ENCODE measurements at places on chromosomes 3 and 15.

DNA sequence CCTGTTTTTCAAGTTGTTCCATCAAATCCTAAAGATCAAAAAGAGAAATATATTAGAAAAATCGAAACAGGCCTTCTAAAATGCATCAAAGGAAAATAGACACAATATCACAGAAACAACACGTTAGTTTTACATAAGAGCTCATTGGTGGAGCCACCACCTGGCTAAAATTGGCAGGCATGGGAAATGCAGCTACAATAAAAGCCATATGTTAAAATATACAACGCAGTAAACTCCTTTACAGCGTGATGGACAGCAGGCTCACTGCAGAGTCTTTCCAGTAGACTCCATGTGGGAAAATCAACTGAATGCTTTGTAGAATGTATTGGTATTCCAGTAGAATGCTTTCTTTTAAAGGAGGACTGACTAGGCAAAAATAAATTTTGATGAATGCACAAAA is 40.9 kb upstream of the MYO5C start:
- DNase-seq: no peak

- DNase-seq: no peak
These were observed 2.0 kb downstream of the DVL3 start for GRCh38 chr3:184157206-184157605.

DNA sequence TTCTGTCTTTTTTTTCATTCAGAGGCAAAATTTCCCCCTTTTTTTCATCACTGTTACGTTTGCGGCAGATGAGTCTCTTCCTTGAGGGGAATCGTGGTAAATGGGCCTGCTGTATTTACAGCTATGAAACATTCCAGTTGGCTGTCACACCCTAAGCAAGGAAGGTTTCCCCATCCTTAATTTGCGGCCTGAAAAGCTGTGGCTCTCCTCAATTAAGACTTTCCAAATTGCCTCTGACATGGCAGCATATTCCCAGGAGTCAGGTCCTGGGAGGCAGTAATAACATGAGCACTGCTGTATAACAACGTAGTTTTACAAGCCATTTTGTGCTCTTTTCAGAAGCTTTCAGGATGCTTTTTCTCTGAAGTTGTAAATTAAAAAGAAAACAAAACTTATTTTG is 420.9 kb downstream of the LPP start:
- no peak for DNase-seq

- DNase-seq: no peak
These were observed 457.1 kb upstream of the ADAMTS9 start for GRCh38 chr3:65144791-65145351.

DNA sequence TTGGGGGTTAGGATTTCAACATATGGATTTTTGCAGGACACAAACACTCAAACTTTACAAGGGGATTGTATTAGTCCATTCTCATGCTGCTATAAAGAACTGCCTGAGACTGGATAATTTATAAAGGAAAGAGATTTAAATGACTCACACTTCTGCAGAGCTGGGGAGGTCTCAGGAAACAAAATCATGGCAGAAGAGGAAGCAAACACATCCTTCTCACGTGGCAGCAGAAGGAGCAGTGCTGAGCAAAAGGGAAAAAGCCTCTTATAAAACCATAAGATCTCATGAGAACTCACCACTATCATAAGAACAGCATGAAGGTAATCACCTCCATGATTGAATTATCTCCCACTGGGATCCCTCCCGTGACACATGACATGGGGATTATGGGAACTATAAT is 1183.1 kb downstream of the ZPLD1 start:
- DNase-seq: no peak

DNA sequence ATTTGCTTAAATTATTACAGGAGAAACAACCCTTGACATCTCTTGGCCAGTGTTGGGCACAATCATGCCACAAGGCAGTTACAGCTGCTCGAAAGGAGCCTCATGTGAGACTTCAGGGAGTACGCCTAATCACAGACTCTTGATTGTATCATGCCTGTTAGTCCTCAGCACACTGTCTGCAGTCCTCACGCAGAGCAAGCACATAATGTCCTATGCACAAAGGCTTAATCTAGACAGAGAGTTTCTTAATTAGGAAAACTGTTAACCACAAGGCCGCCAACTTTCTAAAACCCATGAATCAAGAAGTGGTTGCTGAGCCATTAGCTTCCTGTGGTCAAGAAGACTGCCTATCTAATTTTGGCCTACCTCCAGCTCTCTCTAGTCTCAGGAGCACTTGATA is 172.0 kb downstream of the UNC13C start:
- no peak for DNase-seq

DNA sequence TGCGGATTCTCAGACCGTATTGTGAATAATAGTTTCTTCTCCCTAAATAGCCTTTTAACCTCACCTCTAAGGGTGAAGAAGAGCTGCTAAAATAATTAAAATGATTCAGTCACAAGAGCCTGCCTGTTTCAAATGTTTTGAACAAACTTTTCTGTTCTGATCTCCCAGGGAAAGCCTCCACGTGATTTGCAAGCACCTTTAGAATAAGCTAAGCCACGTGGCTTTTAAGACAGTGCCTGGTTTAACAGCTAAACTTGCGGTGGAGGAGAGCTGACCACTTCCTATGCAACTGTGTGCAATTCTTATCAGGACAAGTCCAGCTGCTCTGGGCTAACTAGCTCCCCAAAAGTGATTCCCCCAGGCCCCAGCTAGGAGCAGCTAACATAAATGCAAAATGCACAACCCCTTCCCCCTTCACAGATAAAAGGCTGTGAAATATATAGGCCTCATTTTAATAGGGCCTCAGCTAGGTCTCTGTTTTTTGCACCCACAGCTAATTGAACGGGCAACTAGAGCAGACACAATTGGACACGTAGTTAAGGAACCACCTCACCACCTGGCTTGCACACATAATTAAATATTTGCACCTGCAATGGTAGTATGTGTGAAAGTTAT is 401.2 kb upstream of the NR2F2 start:
- DNase-seq: no peak
